Frontal cortex (tissue), 4 donors: ENCODE measurements at places on chromosomes 1 and 21. TPM values are rescaled to one million over a fixed set of nuclear protein-coding genes. Genes with fewer than 3 reads are reported as not detected.

ITLN2 gene
- not detected for total RNA-seq

VWA5B1 gene
- total RNA-seq = under 0.01 TPM

ARMH1 gene
- 4.5 TPM for total RNA-seq

TAS1R1 gene
- total RNA-seq = not detected

DNA sequence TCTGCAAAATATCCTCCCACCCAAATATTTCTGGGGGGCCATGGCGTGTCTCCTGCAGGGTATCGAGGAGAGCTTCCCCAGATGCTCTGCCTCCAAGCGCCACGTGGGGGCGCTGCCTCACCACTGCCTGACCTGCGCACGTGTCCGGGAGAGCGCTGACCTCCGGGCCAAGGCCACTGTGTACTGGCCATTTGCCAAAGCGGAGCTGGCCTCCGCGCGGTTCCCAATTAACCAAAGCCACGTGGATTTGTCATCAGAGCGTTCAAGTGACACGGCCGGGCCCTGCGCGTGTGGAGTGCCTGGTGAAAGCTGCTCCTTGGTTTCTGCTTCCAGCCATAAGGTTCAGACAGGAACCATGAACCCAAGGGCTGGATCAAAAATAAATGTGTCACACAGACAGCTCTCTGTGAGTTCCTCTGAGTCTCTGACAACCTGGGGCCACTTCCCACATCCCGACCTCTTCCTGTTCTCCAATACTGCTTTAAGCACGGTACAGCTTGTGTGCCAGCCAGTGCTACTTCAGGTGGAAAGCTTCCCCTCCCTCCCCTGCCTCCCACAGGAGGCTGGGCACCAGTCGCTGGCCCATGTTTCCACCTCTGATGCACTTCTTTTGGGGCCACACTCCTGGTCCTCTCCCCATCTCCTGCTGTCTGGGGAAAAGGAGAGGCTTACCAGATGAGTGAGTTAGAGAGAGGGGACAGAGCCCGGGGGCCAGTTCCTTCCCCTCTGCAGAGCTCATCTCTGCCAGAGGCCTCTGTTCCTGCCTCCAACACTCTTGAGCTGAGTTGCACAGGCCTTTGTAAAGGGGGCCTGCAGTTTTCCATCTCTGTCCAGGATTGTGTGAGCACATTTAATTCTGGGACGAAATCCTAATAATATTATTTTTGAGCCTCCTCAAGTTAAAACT is 26.1 kb downstream of the ZP4 start:
- peak; percentile 53 for DNase-seq

GRCh38 chr1:21884456-21885235 is 52.5 kb downstream of the HSPG2 start:
- DNase-seq = no peak

DNA sequence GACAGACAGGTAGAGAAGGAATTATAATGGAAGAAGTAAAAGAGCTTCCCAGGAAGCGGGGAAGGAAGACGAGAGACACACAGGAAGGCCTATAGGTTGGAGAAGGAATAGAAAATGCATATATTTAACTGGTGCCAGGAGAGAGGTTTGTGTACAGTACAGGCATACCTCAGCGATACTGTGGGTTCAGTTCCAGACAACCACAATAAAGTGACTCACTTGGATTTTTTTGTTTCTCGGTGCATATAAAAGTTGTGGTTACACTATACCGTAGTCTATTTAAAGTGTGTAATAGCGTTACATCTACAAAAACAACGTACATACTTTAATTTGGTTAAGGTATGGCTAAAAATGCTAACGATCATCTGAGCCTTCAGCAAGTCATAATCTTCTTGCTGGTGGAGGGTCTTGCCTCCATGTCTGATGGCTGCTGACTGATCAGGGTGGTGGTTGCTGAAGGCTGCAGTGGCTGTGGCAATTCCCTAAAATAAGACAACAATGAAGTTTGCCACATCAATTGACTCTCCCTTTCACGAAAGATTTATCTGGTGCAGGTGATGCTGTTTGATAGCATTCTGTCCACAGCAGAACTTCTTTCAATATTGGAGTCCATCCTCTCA is 16.0 kb downstream of the YARS1 start:
- DNase-seq = no peak

GRCh38 chr1:1213345-1214265 is at the start of gene TNFRSF4:
Gene TNFRSF4, minus strand, starts transcription at chr1:1214153. Its CDS starts 26 bp downstream, at chr1:1214127.
- DNase-seq = no peak

DNA sequence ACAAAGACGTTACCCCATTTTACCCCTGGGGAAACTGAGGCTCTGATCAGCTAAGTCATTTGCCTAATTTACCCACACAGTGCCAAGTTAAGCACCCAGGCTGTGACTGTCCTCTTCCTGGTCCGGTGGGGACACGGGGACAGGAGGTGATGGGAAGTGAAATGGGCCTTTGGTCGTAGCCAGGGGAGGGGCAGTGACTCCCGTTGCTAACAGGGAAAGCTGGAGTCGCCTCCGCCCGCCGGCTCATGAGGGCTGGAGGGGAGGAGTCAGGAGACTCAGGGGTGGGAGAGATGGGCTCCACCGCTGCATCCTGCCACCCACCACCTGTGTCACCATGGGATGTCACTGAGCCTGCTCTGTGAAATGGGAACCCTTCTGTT is 139.3 kb downstream of the PGBD5 start:
- DNase-seq = no peak

GRCh38 chr1:5934058-5934884 is 58.0 kb downstream of the NPHP4 start:
- no peak for DNase-seq

DNA sequence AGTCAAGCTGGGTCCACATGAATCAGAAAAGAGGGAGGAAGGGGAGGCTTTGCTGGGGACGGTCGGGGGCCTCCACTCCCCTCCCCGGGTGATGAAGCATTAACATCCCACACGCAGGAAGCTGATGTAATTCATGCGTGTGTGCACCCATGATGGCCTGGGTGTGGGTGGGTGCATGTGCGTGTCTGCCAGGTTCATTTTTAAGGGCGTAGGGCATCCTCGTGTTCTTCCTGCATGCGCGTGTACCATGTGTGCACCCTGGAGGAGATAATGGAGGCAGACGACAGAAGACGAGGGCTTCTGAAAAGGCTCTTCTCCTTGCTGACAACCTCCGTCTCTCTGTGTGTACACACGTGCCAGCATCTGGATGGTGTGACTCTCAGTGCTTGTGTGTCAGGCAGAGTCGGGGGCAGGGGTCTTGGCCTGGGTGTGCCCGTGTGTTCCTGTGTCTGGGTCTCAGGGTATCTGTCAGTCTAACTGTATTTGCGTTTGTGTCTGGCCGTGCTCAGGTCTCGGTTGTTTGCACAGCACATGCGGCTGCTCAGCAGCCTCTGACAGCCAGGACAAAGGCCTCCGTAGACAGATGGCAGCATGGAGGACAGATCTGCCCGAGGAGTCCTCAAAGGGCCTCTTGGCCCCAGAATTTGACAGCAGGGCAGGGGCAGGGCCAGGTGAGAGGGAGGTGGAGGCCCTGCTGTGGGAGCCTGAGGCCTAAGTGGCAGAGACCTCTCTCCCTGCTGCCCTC is 2.4 kb downstream of the RAP1GAP start:
- no peak for DNase-seq

DNA sequence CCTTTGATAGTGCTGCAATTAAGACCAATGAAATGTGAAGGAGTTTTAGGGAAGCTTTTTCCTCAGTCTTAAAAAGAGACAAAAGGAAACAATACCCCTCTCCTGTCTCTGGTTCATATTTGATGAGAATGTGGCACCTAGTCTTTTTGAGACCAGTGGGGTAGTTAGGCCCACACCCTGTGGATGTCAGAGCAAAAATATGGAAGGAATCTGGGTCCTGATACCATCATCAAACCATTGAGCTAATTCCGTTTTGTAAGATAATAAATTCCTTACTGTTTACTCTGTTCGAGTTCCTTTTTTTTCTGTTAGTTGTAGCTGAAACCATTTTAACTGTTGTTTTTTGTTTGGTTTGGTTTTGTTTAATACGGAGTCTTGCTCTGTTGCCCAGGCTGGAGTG is 33.3 kb downstream of the PTPRC start:
- no peak for DNase-seq

- DNase-seq = no peak
Measured at GRCh38 chr1:184555665-184556641, 169.1 kb downstream of the C1orf21 start.

- DNase-seq = no peak
Measured at GRCh38 chr1:220809187-220809550, 22.5 kb downstream of the MTARC1 start.

DNA sequence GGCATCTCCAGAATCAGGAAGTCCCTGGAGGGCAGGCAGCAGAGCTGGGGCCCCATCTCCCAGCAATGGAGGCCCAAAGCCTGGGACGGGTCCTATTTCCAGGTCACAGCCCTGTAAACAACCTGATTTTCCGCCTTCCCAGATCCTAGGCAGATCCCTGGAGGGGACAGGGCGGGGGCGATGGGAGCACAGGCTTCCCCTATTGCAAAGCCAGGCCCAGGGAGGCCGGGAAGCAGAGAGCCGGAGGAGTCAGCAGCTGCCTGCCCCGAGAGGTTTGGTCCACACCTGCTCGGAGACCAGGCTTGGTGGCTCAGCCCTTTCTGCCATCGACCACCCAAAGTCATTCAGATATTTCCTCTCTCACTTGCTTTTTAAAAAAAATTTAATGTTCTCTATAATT is 29.2 kb downstream of the CASZ1 start:
- no peak for DNase-seq

DNA sequence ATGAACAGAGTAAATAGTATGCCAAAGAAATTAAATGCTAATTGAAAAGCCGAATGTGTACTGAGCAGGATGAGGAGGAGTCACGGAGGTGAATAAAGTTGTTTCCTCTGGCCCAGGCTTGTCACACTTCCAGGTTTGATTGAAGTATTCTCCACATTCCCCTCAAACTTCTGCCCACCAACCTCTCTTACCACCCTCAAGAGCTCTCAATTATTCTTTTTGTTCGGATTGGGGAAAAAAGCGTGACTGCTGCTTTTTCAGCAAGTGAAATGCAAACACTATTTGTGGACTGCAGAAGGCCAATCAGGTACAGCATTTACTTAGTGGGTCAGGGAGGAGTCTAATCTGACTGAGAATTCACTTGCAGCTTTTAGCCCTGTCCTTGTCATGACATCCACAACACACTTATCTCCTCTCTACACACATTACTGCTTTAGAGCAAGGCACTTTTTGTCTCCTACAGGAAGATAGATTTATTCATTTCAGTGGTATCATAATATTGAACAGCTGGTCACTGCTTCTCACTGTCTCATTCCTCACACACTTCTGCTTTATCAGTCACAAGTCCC is 375.6 kb upstream of the PRMT6 start:
- DNase-seq = no peak

DNA sequence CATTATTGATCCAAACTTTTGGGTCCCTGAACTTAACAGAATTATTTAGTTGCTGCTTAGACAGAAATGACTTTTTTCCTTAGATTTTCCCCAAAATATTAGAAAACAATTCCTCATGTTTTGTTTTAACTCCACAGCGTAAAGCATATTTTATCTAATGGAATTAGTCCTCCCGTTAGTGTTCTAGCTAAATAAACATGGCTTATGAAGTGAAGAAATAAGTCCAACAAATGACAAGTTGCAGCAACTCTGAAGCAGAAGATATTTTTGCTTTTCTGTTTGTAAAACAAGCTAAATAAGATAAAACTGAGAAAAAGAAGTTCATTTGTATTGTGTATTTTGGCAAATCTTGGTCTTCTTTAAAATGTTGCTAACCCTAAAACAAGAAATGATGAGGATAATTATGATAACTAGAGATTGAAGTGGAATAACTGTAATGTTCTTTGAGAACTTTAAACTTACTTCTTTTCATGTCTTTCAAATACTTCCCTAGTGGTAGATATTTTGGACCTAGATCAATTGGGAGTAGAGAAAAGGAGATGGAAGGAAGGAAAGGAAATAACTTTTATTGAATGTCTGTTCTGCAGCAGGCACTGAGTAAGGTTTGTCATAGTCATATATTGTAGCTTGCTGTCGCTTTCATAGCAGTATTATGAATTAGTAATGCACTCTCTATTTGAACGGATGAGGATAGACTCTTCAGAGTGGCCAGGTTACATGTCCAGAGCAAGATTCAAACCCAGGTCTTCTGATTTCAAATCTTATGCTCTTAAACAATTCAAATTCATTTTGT is 12.5 kb downstream of the NFIA start:
- no peak for DNase-seq

GRCh38 chr1:21547876-21548275 is 38.7 kb downstream of the ALPL start:
- DNase-seq = no peak

DNA sequence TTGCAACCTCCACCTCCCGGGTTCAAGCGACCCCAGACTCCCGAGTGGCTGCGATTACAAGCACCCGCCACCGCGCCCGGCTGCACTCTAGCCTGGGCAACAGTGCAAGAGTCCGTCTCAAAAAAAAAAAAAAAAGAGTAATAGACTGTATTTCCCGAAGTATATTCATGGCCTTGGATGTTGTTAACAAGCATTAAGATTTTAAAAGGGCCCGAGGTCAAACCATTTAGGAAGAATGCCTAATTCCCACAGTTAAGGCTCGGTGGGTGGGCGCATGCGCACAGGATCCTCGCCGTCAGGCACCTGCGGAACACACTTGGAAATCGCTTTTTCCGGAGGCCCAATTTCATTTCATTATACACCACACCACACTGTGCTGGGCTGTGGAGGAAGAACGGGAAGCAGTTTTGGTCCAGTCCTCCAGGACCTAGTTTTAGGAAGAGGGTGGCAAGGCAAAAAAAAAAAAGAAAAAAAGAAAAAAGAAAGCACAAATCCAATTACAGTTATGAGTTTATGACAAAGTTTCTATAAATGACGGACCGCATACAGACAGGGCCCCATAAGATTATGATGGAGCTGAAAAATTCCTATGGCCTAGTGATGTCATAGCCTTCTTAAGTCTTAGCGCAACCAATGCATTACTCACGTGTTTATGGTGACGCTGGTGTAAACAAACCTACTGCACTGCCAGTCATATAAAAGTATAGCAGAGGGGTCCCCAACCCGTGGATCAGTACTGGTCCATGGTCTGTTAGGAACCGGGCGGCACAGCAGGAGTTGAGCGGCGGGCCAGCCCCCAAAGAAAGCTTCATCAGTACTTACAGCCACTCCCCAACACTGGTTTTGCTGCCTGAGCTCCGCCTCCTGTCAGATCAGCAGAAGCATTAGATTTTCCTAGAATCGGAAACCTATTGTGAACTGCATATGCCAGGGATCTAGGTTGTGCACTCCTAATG is 38.2 kb downstream of the H3-3A start:
- DNase-seq = no peak

DNA sequence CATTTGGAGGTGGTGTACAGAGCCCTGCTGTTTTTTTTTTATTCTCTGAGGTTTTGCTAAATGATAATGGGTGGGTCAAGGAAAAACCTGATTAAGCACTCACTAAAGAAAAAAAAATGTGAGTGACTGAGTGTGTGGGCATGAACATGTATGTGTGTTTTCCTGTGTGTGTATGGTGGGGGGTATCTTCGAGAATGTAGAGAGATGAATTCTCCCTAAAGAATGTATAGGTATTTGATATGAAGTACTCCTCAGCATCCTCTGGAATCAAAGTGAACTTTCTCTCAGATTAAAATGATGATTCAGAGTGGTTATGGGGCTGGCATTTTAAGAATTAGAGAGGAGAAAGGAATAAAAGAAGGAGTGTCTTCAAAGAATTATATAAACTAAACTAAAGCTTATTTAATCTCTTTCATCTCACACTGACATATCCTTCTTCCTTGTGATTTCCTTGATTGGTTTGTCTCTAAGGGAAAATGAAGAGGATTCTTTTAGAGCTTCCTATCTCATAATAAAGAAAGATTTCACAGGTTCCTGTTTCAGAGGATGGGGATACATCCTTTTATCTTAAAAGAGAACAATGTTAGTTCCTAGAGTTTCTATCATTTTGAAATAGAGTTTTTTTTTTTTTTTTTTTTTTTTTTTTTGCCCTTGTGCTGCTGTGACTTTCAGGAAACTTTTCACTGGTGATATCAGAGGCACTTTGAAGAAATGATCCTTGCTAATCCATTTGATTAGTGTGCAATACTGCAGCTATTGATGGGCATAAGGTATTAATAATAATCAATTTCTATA is 23.9 kb downstream of the S1PR1 start:
- no peak for DNase-seq
